ENCODE measurements at places on chromosomes 2 and 18. TPM values are rescaled to one million over a fixed set of nuclear protein-coding genes. Genes with fewer than 3 reads are reported as not detected.

Gene SLC16A14
- 1.0 TPM for total RNA-seq

Gene C2orf80
- total RNA-seq: not detected

Gene GTF2A1L
- total RNA-seq: not detected

Gene PHOSPHO2
- total RNA-seq: 1.4 TPM

Gene MARCHF4
- 6.9 TPM for total RNA-seq

Gene TTC27
- 17.9 TPM for total RNA-seq

Gene NAT8
- total RNA-seq: not detected

Gene UGT1A6
- 5.1 TPM for total RNA-seq

Gene CROCC2
- total RNA-seq: not detected

Gene ILKAP
- 28.9 TPM for total RNA-seq

Gene ACADL
- 0.51 TPM for total RNA-seq

Gene GALNT5
- 2.0 TPM for total RNA-seq

Gene CD8B
- 2.5 TPM for total RNA-seq

Gene ZSWIM2
- total RNA-seq: not detected

Gene SAG
- not detected for total RNA-seq

Gene FEV
- total RNA-seq: not detected

Gene ITGB6
- 50.4 TPM for total RNA-seq

Gene TMEM131
- total RNA-seq: 10.2 TPM

Gene SP140
- 4.6 TPM for total RNA-seq

Gene KRTCAP3
- 10.0 TPM for total RNA-seq

Gene PRKAG3
- total RNA-seq: not detected

Gene OSBPL1A
- total RNA-seq: 24.7 TPM

Gene REG3A
- total RNA-seq: not detected

Gene PTMA
- 1,797 TPM for total RNA-seq

Gene POMC
- 4.5 TPM for total RNA-seq

Gene TNFRSF11A
- total RNA-seq: 4.2 TPM

Gene PJVK
- 0.58 TPM for total RNA-seq

Gene ACKR3
- total RNA-seq: not detected

Gene AMER3
- not detected for total RNA-seq

Gene RAPGEF4
- total RNA-seq: 0.07 TPM

Gene ASB18
- total RNA-seq: not detected

Gene ASTL
- total RNA-seq: not detected

Gene ALPP
- not detected for total RNA-seq

Gene UGT1A4
- total RNA-seq: 0.07 TPM

Gene PRSS56
- not detected for total RNA-seq

Gene TRIM43
- total RNA-seq: not detected

Gene SEMA4C
- 34.4 TPM for total RNA-seq

Data from epithelial cell of proximal tubule (primary cell).